ENCODE measurements at places on chromosomes 5 and 9.

- no peak for DNase-seq
Measured at GRCh38 chr5:125088522-125089105, 342.2 kb upstream of the ZNF608 start.

DNA sequence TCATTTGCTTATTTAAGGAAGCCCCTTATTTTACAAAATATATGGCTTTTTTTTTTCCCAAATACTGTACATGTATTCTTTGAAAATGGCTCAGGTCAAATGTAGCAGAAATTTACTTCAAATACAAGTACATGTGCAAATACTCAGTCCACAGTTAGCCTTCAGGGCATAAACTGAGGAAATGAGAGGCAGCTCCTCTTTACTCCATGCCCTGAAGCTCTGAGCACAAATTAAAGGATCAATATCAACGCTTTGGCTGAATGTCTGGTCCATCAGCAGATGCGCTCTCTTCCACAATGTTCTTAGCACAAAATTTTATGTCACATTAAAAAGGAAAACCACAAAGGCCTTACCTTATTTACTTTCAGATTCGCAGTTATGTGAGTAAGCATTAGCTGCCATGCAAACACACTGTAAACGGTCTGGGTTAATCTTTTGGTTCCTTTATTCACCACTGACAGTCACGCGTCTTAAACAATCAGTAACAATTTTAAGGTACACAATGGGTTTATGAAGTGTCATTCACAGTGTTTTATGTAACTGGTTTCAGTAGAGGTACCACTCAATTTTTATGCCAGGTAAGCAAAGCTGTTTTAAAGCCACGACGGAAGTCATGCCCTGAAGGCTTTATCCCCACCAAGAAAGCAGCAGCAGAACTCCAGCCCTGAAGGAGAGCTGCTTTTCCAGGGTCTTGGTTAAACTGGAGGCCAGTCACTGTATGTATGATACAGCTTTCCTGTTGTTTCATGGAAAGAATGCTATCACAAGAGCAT is 103.4 kb downstream of the OTULIN start:
- DNase-seq = no peak

GRCh38 chr5:135034236-135034962 is 371 bp upstream of the PITX1 start:
- no peak for DNase-seq

DNA sequence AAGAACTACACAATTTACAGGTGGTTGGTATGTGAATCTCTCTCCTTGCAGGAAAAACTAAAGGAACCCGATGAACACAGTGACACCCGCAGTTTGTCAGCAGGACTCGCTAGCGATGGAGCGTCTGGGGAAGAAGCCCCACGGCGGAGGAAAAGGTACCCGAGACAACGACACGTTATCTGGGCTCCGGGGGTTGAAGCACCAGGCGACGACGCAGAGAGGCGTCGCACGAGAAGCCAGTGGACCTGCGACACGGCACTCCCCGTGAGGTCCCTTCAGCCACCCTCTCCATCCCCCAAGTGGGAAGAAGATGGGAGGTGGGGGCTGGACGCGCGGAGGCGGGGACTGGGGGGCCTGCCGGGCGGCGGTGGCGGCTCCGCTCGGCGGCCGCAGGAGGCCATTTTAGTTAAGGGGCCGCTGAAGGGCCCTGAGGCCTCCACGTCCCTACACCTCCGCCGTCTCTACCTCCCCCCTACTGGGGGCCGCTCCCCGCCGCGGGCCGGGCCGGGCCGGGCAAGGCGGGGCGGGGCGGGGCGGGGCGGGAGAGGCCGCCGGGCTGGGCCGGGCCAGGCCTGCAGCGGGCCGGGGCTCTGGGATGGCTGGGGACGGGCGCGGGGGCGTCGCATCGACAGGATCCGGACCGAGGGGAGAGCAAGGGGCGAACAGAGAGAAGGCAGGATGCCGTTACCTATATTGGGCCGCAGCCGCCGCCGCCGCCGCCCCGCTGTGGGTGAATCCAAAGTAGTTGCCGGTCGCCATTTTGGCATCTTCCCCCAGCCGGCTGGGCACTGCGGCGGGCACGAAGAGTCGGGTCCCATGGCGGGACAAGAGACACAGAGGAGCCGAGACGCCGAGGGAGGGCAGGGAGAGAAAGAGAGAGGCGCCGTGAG is 754 bp downstream of the ZFR start:
- DNase-seq = peak; percentile 17

DNA sequence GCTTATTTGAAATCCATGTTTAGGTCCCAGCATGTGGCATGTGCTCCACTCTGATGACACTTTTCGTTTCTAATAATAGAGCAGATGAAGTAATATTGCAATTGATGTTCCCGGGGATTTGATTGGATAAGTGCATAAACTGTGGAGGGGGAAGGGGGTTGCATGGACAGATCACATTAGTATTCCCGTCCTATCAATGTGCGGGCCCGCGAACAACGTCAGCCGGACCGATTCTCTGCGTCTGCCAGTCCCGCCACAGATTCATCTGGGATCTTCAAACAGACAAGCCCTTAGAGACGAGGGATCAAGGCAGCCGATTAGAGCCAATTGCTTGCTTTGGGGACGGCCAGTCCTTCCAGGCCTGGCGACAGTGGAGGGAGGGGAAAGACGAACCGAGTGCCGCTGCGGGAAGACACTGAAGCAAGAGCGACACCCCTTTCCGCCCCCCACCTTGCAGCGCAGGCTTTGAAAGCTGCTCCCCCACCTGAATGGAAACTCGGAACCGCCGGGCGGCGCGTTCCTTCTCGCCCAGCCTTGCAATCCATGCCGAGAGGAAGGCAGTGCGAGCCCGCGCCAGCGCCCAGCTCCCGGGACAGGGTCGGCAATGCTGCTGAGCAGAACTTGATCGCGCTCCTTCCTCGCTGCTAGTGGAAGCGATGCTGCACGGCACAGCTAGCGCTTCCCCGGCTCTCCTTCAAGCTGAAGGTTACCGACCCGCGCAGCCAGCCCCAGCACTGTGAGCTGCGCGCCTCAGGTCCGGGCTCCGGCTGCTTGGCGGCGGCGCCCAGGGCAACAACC is at the start of gene RGS7BP:
Gene RGS7BP (plus strand): TSS at position 247 of the 798 bp plus-strand sequence. CDS start 610 bp downstream, outside the sequence.
- no peak for DNase-seq

GRCh38 chr5:73818357-73818756 is 192.4 kb downstream of the ARHGEF28 start:
- no peak for DNase-seq

DNA sequence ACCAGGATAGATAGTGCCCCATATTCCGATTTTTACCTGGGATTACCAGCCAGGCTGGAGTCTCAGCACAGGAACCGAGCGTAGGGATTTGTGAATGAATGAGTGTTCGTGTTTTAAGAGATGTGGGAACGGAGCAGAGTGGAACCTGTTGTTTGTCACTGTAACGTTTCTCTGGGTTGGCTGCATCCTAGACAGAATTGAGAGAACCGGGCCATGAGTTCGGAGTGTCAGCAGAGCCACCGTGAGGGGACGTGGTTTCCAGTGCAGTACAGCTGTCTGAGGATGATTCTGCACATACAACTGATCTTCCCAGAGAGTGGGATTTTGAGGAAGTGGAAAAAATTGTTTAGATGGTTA is 1.2 kb downstream of the PDE8B start:
- no peak for DNase-seq

DNA sequence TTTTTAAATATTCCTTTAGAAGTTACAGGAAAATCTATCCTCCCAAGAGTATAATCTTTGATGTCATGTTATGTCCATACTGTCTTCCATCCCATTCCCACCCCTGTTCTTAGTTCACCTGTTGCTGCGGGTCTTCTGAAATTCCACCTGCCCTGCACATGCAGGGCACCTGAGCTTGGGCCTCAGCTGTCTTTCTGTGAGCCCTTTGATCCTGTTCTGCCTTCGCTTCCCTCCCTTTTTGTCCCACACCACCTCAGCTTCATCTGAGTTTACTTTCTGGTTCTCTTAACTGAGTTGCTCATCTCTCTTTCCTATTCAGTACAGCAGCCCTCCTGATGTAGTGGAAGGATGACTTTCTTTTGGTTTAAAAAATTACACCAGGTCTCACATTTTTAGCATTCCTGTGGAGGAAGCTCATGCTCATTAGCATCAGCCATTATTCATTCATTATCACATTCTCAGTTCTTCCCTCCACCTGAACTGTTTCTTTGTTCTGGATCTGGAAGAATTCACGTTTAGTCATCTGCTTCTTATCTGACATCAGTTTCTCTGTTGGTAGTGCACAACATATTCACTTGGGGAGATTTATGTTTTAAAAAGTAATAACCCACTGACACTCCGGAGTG is 211.0 kb downstream of the ADCY2 start:
- no peak for DNase-seq

GRCh38 chr9:134681061-134681661 is 39.6 kb downstream of the COL5A1 start:
- no peak for DNase-seq

DNA sequence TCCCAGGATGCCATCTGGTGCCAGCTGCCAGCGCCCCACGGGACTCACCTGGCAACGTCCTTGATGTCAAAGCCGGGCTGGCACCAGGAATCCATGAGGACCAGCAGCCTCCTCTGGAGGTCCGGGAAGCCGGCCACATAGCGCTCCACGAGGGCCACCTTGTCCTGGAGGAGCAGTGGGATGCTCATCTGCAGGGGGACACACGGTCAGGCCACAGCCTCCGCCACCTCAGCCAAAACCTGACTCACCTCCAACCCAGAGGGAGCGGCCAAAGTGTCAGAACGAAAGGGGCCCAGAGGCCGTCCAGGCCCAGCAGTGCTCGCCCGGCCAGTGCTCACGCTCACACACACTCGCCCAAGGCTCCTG is 56.5 kb downstream of the EXD3 start:
- DNase-seq = no peak

- DNase-seq = no peak
Measured at GRCh38 chr9:85516455-85516854, 225.3 kb downstream of the AGTPBP1 start.

DNA sequence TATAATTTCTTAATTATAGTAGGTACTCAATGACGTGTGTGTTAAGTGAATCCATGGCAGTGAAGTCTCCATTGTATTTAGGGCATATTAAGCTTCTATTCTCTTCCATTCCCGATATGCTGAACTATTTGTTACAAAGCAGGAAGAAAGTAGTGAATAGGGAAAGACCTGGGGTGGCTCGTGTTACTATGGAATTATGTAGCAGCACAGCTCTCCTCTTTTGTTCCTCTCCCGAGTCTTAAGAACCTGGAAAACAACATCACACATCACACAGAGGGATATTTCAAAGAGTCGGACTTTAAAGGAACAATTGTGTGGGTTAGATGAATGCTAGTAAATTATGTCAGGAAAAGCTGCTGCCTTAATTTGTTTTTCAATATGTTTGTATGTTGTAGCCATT is 131.8 kb downstream of the PCSK5 start:
- no peak for DNase-seq

- no peak for DNase-seq
Measured at GRCh38 chr5:157362502-157362901, 96.6 kb downstream of the CYFIP2 start.

- no peak for DNase-seq
Measured at GRCh38 chr5:142437563-142437962, 112.7 kb upstream of the SPRY4 start.

DNA sequence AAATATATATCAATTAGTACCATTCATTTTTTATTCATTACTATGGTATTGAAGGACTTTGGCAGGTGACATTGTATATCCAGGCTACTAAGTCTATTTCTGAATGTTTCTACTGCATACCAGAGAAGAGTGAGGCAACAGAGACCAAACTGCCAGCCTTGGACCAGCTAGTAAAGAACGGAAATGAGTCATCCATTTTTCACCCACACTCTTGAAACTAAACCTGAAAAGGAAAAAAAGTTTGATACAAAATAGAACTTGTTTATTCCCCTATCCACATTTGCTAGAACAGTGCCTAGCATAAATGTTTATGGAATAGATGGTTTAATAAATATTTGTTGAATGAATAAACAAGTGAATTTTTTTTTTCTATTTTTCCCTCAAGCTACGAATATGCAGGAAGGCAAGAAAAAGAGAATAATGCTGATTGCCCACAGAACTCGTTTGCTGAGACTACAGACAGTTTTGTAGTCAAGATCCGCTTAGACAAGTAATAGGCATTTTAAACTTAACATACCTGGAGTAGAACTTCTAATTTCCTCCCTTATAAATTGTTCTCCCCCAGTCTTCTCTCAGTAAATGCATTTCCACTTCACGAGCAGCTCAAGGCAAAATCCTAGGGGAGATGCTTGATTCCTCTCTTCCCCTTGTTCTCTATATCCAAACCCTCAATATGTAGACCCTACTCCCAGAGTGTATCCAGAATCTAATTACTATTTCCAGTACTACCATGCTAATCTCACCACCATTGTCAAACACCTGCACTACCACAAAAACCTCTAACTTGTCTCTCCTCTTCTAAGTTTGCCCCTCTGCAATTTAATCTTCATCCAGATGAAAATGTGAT is 146.2 kb upstream of the RASA1 start:
- no peak for DNase-seq

DNA sequence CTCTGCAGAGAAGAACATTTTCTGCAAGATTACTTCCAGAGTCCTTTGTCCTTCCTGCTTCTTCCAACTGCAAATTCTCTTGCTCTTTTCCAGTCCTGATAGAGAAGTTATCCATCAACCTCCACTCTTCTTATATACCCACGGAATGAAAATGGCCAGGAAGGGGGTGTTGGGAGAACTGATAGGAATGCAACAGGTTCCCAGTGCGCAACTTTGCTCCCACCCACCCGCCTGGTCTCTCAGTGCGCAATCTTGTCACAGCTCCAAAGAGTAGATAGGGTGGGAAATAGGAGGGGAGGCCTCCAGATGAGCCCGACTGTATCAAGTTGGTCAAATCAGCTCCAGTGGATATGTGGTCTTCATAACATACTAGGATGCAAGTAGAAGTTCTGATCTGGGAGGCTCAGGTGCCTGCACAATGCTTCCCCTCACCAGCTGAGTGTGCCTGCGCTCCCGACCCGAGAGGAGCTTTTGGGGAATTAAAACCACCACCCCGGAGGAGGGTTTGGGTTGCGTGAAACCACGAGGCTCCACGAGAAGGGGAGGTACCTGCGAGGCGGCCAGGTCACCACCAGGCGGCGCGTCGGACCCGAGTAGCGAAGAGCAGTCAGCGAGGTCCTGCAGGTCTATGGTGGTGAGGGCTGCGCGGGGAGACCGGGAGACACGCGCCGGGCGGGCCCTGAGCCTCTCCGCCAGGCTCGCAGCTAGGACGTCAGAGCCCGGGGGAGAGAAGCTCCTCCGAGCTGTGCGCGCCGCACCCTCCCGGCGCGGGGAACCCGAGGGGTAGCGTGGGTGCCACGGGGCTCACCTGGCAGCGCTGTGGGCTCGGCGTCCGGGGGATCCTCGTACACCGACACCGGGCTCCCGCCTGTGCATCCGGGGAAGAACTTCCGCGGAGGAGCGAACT is 835 bp downstream of the MCIDAS start:
- no peak for DNase-seq

GRCh38 chr5:53713978-53714666 is 153.7 kb downstream of the NDUFS4 start:
- DNase-seq = no peak

GRCh38 chr5:167261309-167262100 is 1029.9 kb upstream of the WWC1 start:
- no peak for DNase-seq
